T-helper 17 cell (primary cell): ENCODE measurements at places on chromosomes 2 and 18.
A peak's percentile ranks its signal among the peaks of the same experiment; 100 is the strongest.

DNA sequence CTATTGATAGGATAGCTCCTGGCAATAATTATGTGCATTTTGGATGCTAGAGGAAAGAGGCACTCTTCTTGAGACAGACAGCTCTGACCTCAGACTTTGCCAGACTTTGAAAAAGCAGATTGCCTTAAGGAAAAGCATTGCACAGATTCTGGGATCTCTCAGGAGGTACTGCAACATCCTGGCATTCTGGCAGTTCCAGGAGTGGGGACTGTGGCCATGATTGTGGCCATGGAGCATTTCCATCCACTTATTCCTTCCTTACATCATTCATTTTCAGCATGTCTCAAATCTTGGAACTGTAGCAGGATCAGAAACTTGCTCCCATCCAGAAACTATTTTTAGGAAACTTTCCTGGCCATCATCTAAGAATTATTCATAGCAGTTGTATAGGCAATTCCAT lies 144.9 kb upstream of the FOSL2 start:
- no peak for DNase-seq
- H3K27ac ChIP-seq = peak overlapping the region; percentile 89
- no peaks in the 10 kb centered on the region for H3K27me3 ChIP-seq
- no peak overlapping the region for H3K4me3 ChIP-seq

GRCh38 chr18:41353777-41354528 lies 601.1 kb upstream of the PIK3C3 start:
- H3K36me3 ChIP-seq = no peaks in the 10 kb centered on the region
- H3K4me3 ChIP-seq = no peak overlapping the region
- no peak for DNase-seq
- no peaks in the 10 kb centered on the region for H3K4me1 ChIP-seq
- H3K27ac ChIP-seq = no peak overlapping the region

DNA sequence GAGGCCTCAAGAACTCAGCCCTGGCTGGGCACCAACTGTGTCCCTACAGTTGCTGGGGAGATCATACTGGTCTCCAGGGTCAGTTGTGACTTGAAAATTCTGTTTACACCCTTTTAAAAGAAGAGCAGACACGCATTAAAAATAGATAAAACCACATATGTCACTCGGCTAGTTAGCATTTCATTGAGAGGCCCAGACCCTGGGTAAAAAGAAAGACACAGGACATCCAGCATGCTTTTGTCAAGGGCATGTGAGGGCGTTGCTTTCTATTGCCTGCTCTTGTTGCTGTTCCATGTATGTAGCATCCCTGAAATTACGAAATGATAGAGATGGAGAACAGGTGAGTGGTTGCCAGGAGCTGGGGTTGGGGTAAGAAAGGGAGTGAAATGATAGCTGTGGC lies 94.3 kb downstream of the SEPTIN10 start:
- H3K27ac ChIP-seq = no peak overlapping the region
- DNase-seq = no peak
- no peak overlapping the region for H3K4me3 ChIP-seq
- H3K36me3 ChIP-seq = no peaks in the 10 kb centered on the region

DNA sequence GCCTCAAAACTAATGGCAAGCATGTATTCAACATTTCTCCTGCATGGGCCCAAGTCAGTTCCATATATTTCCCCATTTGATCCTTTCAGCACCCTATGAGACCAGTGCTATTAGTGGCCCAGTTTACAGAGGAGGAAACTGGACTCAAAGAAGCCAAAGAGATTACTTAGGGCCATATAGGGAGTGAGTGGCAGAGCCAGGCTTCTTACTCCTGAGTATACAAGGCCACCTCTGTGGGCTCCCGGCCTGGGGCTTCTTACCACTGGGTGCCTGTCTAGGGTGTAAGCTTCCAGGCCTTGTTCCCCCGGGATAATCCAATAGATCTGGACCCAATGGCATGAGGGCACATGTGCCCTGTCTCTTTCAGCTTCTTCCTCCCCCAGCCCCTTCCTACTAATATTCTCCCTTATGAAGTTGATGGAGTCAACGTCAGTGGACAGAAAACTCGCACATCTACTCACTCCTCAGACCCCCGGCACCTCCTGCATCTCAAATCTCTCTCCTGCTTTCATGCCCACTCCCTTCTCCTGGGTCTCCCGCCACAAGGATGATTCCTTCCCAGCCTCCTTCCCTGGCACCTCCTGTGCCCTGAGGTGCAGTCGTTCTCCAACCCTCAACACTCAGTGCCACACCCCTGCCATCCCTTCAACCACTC lies 222.6 kb downstream of the ANAPC1 start:
- peaks cover 3% of the 10 kb centered on the region for H3K36me3 ChIP-seq
- H3K27ac ChIP-seq = no peak overlapping the region

- DNase-seq = no peak
- no peaks in the 10 kb centered on the region for H3K27me3 ChIP-seq
- H3K27ac ChIP-seq = no peak overlapping the region
- H3K4me3 ChIP-seq = no peak overlapping the region
- H3K36me3 ChIP-seq = no peaks in the 10 kb centered on the region
These were observed 335.1 kb downstream of the CYRIA start for GRCh38 chr2:16330571-16330970.

DNA sequence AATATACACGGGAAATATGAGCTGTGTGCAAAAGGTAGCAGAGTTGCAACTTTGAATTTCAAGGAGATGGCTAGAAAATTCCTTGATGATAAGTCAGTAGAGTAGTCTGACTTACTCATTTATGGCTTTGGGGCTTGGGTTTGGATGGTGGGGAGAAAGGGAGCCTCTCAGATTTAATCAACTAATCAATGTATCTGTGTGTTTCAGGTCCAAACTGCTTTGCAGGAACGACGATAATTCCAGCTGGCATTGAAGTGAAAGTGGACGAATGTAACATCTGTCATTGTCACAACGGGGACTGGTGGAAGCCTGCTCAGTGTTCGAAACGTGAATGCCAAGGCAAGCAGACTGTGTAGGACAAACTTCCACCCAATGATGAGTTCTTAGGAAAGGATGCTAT lies 164.6 kb downstream of the VWC2L start:
- peaks cover 2% of the 10 kb centered on the region for H3K36me3 ChIP-seq
- no peak overlapping the region for H3K4me3 ChIP-seq
- no peak for DNase-seq
- peaks cover 17% of the 10 kb centered on the region for H3K27me3 ChIP-seq
- H3K27ac ChIP-seq = no peak overlapping the region

DNA sequence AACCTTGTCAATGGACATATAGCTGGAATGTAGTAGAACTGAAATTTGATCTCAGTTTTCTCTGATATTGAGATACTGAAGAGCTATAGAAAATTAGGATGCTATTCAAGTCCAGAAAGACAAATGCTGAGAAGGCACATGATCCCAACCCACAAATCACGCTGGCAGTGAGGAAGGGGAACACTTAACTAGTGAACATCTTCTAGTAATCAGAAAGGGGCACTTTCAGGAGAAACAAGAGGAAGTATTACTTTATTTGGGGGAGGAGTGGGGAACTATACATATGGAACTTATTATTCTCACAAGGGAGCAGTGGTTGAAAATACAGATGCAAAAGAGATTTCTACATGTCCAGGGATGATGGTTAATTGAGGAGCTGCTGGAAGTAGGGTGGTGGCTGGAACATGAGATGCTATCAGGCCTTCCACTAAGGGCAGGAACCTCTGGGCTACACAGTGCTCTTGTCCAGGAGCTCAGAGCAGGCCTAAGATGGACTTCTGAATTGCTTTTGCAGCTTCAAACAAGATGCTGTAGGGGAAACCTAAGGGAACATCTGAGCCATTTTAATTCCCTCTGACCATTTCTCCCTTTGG lies 79.3 kb downstream of the TGFA start:
- no peaks in the 10 kb centered on the region for H3K27me3 ChIP-seq
- peak overlapping the region; percentile 72 for H3K27ac ChIP-seq
- peak overlapping the region; percentile 19 for H3K4me3 ChIP-seq
- H3K36me3 ChIP-seq = peaks cover 2% of the 10 kb centered on the region

DNA sequence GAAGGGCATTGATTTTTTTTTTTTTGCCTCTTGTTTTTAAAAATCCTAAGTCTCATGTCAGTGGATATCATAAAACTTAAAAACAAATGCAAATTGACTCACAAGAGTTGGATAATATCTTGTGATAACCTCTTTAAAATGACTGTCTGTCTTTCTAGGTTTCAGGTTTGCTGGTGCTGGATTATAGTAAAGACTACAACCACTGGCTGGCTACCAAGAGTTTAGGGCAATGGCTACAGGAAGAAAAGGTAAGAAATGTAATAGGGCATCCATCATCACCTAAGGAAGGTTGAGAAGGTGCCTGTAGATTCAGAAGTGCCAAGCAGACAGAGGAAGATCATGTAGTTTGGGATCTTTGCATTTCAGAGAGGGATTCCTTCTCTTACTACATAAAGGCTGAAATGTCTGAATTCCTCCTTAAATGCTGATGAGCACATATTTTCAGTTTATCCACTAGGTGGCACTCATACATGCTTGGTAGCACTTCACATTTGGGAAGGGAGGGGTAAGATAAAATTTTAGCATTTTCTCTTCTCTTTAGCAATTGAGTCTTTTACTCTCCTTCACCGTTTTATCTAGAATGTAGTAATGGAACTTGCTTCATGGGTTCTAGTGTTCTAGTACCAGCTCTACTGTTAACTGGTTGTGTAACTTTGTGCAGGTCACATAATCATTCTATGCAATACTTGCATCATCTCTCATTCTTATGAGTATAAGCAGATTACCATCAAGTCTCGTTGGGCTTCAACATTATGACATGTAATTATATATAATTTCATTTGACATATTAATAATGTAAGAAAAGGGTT lies 21.1 kb downstream of the CPS1 start:
- no peak overlapping the region for H3K27ac ChIP-seq
- H3K27me3 ChIP-seq = peaks cover 16% of the 10 kb centered on the region

- peaks cover 5% of the 10 kb centered on the region for H3K4me1 ChIP-seq
- H3K27ac ChIP-seq = no peak overlapping the region
- H3K27me3 ChIP-seq = peaks cover 23% of the 10 kb centered on the region
- no peak for DNase-seq
- peaks cover 2% of the 10 kb centered on the region for H3K36me3 ChIP-seq
These were observed 5.4 kb downstream of the KLHL14 start for GRCh38 chr18:32767400-32767799.

GRCh38 chr18:8462651-8463185 lies 146.5 kb upstream of the RAB12 start:
- no peaks in the 10 kb centered on the region for H3K36me3 ChIP-seq
- H3K27ac ChIP-seq = no peak overlapping the region
- no peaks in the 10 kb centered on the region for H3K4me1 ChIP-seq
- no peak overlapping the region for H3K4me3 ChIP-seq

DNA sequence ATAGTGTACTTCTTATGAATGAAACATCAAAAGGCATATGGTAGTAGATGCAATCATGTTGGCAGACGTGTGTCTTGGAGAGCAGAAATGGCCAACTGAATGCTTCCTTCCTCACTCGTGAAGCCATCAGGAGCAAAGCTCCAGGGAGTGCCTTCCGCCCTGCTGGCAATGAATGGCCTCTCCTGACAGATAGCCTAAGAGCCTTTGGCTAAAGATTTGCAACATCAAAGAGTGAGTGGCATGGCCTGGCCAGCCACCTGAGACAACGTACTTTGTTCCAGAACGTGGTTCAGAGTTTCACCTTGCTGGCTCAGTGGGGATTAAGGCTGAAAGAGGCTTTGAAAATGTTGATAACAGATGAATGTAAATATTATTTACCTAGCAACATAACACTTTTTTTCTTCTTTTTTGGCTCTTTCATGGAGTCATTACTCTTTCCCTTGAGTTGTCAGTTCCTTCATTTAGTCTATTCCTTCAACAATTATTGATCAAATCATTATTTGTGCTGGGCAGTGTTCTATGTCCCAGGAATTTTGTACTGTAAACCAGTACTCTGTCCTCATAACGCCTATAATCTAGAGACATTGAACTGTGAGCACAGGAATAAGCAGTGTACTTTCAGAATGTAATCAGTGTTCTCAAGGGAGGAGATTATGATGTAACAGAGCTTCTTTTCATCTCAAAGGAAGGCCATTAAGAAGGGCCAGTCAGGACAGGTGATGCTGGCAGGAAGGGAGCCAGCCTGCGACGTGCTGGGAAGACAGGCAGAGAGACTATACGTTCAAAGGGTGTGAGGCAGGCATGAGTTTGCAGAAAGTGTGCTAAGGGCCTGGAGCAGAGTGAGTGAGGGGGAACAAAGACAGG lies 59.4 kb upstream of the SH3RF3 start:
- peaks cover 4% of the 10 kb centered on the region for H3K4me1 ChIP-seq
- H3K36me3 ChIP-seq = peaks cover 6% of the 10 kb centered on the region
- no peak overlapping the region for H3K4me3 ChIP-seq
- H3K27ac ChIP-seq = no peak overlapping the region
- peaks cover 12% of the 10 kb centered on the region for H3K27me3 ChIP-seq
- no peak for DNase-seq

DNA sequence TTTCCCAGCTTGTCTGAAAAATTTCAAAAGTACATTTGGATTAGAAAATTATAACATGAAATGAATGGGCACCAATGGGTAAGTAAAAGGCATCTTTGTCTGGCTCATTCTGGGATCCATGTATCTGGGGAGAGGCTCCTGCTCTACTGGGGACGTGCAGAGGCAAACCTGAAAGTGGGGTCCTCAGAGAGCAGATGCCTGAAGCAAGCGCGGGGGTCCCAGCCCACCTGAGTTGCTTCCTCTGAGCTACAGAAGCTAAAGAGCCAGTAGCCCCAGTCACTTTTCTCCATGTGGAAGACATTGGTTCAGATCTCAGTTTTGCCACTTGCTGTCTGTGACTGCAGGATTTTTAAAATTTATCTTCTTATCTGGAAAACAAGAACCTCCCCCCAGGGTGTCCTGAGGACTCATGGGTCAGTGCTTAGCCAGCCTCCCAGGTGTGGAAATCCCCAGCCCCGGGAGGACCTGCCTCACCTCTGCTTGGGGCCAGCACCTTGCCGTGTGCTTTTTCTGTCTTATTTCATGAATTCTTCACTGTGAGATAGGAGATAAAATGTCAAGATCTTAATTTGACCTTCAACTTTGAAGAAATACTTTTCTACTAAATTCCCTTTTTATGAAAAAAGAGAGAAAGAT lies 25.1 kb upstream of the ODC1 start:
- H3K4me3 ChIP-seq = no peak overlapping the region
- H3K36me3 ChIP-seq = no peaks in the 10 kb centered on the region
- H3K27me3 ChIP-seq = peaks cover 9% of the 10 kb centered on the region

GRCh38 chr2:177239932-177240630 lies 24.4 kb downstream of the NFE2L2 start:
- peak overlapping the region; percentile 88 for H3K4me3 ChIP-seq
- DNase-seq = no peak
- peaks cover 56% of the 10 kb centered on the region for H3K4me1 ChIP-seq
- H3K27me3 ChIP-seq = no peaks in the 10 kb centered on the region
- H3K36me3 ChIP-seq = peaks cover 5% of the 10 kb centered on the region
- H3K27ac ChIP-seq = peak overlapping the region; percentile 94

GRCh38 chr2:55231546-55232083 lies 478 bp downstream of the CLHC1 start:
- peak overlapping the region; percentile 100 for H3K27ac ChIP-seq
- DNase-seq = no peak
- H3K4me3 ChIP-seq = peak overlapping the region; percentile 99
- H3K4me1 ChIP-seq = peaks cover 43% of the 10 kb centered on the region
- peaks cover 3% of the 10 kb centered on the region for H3K36me3 ChIP-seq

GRCh38 chr18:79949697-79950487 lies 1.6 kb downstream of the SLC66A2 start:
- DNase-seq = no peak
- no peaks in the 10 kb centered on the region for H3K27me3 ChIP-seq
- peak overlapping the region; percentile 87 for H3K4me3 ChIP-seq
- H3K36me3 ChIP-seq = no peaks in the 10 kb centered on the region

- H3K36me3 ChIP-seq = peaks cover 2% of the 10 kb centered on the region
- H3K27me3 ChIP-seq = peaks cover 45% of the 10 kb centered on the region
- H3K4me3 ChIP-seq = no peak overlapping the region
These were observed 46.3 kb upstream of the LTBP1 start for GRCh38 chr2:32900246-32900973.
